Panc1 (cell line): ENCODE measurements at places on chromosomes 3 and 15.

- no peak for DNase-seq
Observed at GRCh38 chr15:99738021-99738847, 5.0 kb upstream of the LYSMD4 start.

DNA sequence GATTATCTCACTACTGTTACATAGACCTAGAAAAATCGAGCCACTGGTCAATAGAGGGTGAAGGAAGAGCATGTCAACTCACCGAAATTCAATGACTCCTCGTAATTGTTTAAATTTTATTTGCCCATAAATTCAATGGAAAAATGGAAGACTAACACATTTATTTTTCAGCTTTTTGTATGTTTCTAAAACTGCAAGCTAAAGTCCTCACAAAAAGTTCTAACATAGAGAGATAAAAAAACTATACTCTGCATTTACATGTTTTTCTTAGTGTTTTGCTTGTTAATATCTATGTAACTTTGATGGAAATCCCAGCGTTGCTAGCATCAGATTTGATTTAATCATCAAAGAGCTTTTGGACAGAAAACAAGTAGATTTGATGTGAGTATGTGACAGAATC, 6.8 kb downstream of the ARPP21 start:
- DNase-seq: no peak

DNA sequence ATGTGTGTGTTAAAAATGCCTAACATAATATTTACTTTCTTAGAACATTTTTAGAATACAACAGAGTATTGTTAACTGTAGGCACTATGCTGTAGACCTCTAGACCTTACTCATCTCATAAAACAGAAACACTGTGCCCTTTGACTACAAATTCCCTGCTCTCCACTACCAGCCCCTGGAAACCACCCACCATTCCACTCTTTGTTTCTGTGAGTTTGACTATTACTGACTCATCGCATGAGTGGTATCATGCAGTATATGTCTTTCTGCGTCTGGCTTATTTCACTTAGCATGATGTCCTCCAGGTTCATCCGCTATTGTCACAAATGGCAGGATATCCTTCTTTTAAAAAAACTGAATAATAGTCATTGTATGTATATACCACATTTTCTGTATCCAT, 216.7 kb upstream of the CFAP20DC start:
- DNase-seq: no peak

- DNase-seq: no peak
Observed at GRCh38 chr15:46556010-46556409, 921.2 kb downstream of the SQOR start.

DNA sequence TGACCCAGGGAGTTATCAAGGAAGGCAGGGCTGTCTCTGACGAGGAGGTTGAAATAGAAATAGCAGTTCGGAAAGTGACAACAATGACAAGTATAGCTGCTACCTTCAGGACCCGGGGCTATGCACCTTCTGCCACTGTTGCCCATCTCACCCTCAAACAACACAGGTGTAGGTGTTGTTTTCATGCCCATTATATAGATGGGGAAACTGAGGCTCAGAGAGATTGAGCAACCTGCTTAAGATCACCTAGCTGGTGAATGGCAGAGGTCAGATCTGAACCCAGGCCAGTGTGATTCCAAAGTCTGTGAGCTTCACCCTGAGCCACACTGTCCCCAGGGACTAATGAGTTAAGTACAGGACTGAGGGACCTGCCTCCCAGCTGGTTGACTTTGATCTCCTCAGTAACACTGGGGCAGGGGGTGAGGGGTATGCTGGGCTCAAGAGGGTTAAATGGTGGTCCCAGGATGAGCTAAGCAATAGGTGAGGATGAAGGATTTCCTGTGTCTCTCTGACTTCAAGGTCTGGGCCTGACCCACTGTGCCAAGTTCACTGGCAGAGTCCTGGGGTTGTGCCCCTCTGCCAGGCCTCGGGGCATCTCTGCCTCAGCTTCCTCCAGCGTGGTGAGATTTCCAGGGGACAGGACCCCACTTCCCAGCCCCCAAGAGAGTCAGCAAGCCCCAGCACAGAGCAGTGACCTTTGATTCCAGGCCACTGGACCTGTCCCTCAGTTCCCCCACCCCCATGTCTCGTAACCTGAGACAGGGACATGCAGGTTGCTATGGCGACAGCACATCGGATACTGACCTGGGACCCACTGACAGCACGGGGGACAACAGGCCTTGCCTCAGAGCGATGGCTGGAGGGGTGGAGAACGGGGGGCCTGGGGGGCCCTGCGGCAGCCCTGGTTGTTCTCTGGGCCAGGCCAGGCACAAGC, 35.0 kb downstream of the ATP2B2 start:
- DNase-seq: no peak

DNA sequence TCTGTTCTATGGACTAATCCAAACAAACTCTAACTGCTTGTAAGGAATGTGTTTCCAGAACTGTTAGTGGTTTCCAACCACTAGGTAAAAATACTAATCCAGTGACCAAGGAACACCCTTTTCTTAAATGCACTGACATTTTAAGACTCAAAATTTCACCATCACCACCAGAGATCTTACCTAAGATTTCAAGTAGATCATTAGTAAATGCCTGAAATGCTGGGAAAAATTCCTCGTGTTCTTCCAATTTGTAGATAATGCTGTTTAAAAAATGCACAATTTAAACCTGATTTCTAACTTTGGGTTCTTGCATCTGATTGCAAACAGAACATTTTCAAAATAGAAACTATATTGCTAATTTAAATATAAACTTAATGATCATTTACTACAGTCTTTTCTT, 63.4 kb downstream of the ESYT3 start:
- DNase-seq: no peak

- DNase-seq: no peak
Observed at GRCh38 chr3:120636795-120637401, 40.8 kb downstream of the NDUFB4 start.

- DNase-seq: no peak
Observed at GRCh38 chr3:10975695-10976234, 16.8 kb upstream of the SLC6A1 start.

GRCh38 chr15:62781081-62781497, 261.5 kb upstream of the TPM1 start:
- no peak for DNase-seq

DNA sequence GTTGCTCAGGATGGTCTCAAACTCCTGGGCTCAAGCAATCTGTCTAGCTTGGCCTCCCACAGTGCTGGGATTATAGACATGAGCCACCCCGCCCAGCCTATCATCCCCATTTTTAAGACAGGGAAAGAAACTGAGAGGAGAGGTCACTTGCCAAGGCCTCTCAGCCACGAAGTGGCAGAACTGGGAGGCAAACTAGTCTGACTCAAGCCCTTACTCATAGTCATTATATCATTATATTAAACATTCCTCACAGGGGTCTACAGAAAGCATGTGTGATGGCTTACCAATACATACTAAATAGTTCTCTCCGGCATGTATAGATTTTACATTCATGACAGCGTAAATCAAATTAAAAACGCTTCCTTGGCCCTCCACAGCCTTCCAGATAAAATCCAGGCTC, 62.0 kb upstream of the ZBTB38 start:
- no peak for DNase-seq

DNA sequence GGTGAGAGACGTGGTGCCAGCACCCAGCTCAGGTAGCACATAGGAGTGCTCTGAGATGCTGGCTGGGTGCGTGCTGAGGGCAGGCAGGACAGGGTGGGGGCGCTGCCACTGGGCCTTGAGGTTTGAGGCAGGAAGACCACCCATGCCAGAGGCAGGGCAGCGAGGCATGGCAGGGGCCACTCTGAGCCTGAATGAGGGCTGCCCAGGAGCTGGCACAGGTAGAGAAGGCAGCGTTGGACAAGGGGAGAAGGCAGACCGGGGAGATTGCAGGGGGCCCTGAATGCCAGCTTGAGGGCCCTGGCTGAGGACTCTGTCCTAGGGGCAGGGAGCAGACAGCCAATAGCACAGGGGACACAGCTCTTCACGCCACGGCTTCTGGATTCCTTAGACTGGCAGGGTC, 50.2 kb downstream of the ADAMTS7 start:
- no peak for DNase-seq

GRCh38 chr3:71201939-71202338, 381.6 kb downstream of the FOXP1 start:
- DNase-seq: no peak

DNA sequence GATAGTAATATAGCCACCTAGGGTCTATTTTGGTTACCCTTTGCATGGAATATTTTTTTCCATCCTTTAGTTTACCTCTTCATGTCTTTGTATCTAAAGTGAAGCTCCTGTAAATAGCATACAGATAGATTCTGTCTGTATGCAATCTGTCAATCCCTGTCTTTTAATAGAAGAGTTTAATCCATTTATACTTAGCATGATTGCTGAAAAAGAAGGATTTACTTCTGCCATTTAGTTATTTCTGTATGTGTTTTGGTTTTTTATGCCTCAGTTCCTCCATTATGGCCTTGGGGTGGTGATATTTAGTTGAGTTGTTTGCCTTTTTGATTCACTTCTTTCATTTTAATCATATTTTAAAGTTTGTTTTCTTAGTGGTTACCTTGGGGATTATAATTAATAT, 29.0 kb downstream of the PCCB start:
- DNase-seq: no peak

- DNase-seq: no peak
Observed at GRCh38 chr3:156256256-156256655, 135.9 kb downstream of the KCNAB1 start.

DNA sequence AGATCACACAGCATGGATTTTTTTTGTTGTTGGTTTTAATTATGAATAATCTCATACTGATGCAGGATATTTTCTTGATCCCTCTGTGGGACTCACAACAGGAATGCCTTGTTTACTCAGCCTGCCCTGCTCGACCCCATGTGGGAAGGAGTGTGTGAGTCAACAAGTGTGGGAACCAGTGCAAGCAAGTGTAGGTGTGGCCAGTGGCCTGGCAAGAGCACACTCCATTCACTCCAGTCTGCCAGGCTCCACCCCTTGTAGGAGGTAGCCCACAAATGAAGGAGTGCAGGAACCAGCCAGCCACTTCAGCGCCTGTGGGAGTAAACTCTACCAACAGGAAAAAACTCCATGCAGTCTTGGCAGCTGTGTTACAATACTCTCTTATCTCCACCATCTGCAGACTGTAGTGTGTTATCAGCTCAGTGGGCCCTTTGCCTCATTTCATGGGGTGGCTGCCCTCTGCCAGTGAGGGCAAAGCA, 393.6 kb downstream of the OTOL1 start:
- no peak for DNase-seq

GRCh38 chr3:128492671-128493569, at the start of gene GATA2:
Gene GATA2 (minus strand): TSS chr3:128493201. CDS start chr3:128487031, 6,170 bp downstream.
- no peak for DNase-seq

DNA sequence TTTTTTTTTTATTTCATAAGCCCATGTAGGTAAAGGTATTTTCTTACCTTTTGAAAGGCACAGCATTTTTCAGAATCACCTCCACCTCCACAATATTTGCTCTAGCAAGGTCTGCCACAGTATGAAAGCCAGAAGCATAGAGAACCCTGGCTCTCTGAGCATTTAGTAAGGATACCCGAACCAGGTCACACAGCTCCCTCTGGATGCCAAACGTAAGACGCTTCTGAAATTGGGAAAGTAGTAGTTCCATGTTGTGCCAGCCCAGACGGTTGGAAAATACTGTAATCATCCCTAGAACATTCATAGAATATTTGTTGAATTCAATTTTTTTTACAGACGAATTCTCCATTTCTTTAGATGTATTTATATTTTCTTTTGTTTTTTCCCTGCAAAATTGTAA, 52.4 kb downstream of the POLQ start:
- no peak for DNase-seq

DNA sequence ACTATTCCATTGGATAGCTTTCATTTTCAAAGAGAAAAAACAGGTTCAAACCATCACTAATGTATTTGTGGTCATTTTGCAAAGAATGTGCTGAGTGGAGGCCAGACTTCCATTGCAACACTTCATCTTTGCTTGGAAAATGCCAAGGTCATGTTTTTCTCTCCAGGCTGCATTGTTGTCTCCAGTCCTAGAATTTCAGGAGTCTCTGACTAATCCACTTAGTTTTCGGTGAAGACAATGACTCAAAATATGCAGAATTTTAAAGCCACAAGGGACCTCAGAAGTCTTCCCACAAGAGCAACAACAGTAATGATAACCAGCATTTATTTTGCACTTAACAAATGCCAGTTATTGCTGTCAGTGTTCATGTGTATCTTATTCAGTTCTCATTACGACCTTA, 277.0 kb downstream of the RYR3 start:
- DNase-seq: no peak

DNA sequence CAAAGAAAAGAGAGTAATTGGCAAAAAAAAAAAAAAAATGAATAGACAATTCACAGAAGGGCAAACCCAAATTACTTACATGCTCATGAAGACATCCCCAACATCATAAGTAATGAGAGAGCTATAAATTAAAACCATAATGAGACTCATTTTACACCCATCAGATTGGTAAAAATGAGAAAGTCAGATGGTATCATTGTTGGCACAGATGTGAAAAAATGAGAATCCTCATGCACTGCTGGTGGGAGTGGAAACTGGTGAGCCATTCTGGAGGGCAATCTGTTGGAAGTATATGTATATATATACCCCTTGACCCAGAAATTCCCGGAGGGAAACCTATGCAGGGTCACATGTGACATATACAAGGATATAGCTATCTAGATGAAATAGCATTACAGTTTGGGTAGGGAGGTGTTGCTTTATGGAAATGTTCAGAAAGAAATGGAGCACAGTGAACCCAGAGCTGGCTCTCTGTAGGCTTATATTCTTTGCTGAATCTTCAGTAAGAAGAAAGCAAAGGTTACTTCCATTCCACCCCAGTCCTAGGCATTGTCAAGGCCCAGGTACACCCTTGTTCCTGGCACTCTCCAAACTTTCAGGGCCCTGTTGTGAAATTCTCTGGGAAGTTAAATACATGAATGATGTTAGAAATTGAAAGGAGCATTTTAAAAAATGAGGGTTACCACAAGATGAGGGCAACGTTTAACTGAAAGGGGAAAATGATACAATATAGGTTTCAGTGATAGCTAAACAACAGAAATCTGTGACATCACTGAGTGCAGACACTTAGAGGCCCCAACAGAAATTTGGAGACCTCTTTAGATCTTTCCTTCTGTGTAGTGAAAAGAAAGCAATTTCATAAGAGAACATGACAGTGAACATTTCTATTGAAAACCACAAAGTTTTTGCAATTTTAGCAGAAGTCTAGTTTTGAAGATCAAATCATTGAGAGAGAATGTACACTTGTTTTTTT, 132.7 kb upstream of the TPRG1 start:
- DNase-seq: no peak

- no peak for DNase-seq
Observed at GRCh38 chr3:5692446-5692845, 504.9 kb downstream of the EDEM1 start.

GRCh38 chr3:14706096-14706495, 31.2 kb downstream of the C3orf20 start:
- no peak for DNase-seq

DNA sequence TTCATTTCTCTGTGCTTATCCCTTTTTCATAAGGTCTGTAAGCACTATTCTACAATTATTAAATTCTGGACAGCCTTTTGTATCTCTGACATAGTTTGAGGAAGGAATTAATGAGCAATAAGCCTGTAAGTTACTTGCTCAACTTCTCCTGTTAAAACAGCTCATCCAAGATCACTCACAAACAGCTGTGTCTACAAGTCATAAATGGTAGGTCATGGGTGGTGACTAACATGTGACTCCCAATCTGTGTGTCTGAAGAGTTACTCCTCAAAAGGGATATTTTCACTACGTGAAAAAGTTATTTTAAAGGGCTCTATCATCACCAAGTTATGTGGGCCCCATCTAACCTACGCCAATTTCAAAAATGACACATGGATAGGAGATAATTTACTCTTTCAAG, 145.2 kb upstream of the CBLB start:
- peak; percentile 50 for DNase-seq
